CD4-positive, alpha-beta T cell treated with Interferon alpha-2 for 1 hour (primary cell): ENCODE measurements at places on chromosomes 4 and X.

DNA sequence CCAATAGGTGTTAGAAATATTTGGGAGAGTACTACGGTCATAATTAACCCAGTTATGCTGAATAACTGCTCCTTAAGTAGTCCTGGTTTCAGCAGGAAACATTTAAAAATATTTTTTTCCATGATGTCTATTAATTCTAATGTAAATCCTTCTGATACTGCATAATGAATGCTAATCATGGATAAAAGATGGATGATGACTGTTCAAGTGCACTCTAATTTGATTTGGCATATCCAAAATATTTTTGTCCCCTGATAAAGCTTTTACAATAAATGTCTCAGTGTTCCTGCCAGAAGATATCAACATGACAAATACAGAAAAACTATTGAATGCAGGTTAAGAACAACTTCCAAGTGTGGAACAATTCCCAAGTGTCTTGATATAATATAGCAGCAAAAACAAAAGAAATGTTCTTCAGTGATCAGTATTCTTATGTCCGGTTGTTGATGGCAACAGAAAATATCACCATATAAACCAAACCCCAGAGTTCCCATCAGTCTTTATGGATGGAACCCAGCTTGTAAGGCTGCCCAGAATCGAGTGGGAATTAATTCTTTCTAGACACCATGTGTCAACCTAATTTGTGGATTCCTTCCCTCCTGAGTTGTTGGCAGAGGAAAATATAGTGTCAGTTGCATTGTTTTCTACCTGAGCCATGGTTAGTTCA lies 205.4 kb upstream of the GK2 start:
- DNase-seq: no peak

GRCh38 chr4:10106421-10107039 lies 10.1 kb downstream of the WDR1 start:
- DNase-seq: peak; percentile 51

DNA sequence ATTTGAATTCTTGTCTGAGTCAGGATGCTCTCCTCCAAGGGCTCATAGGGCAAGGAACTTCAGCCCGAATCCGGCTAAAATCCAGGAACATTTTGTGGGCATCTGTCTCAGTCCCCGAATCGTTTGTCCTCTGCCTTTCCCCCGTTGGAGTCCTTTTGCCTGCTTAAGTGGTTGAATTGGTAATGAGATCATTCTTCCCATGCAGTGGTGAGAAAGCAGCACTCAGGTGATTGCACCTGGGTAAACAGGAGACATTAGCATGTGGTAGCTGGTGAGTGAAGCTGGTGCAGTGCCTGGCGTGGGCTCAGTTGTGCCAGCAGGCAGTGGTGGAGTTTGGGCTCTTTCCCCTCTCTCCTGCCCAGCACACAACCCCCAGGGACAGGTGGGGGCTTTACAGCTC lies 61.9 kb upstream of the MTM1 start:
- DNase-seq: no peak

DNA sequence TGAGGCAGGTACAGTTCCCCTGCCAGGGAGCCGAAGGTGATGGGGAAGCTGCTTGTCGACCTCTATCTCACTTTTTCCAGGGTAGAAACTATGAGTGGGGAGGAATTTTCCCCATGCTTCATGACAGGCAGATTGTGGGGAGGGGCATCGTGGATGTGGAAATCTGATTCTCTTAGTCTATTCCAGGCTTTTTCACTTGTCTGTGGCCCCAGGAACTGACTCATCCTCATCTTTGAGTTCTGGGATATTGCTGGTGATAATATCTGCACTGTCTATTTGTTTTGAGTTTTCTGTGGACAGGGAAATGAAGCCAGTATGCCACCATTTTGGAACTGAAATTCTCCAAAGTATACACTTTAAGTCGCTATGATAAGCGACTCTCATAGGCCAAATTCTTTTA lies 7.6 kb upstream of the TLR2 start:
- no peak for DNase-seq

DNA sequence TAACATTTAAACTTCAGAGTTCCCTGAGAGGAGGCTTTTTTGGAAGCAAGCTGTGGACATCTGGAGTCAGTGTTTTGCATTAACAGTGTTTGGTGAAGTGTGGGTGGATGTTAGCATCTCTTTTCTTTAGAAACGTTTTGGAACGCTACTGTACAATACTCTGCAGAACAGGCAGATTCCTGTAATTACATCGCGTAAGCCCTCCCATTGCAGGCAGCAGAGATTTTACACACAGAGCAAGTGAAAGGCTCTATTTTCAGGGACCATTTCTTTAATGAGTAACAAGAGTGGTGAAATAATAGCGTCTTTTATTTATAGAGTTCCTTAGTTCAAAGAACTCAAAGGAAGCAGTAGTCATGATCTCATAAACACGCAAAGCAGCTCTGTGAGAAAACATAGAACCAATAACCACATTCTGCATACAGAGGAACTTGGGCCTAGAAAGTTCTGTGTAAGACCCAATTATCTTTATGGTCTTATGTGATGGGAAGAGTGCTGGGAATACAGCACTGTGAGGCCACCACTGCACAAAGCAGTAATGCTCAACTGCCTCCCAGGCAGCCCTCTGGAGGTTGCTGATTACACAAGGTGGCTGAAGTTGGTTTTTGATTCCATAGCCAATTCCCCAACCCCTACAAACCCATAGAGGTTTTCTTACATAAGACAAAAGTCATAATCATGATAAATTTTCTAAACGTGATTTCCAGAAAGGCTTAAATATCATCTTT lies 298.7 kb upstream of the EPHA5 start:
- no peak for DNase-seq

GRCh38 chrX:14598330-14598729 lies 69.0 kb downstream of the GLRA2 start:
- DNase-seq: no peak

GRCh38 chrX:132953354-132953753 lies 5.1 kb downstream of the HS6ST2 start:
- DNase-seq: no peak

DNA sequence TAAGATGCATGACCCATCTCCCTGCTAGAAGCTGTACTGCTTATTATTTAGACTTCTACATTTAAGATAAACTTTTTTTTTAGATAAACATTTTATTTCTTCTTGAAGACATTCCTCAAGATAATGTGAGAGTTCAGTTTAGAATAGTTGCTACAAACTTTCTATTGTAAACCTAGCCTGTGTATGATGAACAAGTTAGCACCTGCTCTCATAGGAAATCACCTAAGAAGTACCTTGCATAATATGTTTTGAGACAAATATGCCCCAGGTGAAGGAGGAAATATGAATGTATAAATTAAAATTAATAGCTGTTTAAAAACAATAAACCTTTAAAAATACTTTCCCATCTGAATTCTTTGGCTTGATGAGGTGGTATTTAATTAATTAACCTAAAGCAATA lies 35.6 kb downstream of the RASGEF1B start:
- DNase-seq: no peak

DNA sequence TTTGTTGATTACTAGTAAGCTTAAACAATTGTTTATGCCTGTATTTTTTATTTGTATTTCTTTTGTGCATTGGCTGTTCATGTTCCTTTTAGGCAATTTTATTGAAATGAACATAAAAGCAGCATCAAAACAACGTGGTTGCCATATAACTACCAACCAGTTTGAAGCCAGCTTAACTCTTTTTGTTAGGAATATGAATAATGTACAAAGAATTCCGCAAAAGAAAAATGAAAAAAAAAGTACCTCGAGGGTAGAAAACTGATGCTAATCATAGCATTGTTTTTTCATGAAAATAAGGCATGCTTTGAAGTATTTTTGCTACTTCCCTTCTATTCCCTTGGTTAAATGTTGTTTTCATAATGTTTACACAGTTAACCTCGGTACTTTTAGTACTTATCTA lies 1024.0 kb upstream of the SLIT2 start:
- DNase-seq: no peak

GRCh38 chr4:155975511-155975910 lies 21.8 kb upstream of the CTSO start:
- DNase-seq: no peak

DNA sequence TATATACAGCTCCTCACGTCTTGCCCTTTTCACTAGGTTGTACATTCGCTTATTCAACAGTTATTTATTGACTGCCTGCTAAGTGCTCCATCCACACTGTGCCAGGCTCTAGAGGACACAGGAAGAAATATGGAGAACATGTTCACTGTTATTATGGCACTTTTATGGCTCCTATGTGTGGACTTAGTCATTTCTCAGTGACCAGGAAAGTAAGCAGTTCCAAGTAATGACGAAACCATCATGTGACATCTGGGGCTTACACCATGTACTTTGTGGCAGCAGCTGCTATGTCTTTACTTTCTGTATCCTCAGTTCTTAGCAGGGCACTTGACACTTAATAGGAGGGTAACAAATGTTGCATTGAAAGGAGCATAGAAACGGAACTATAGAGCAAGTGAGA lies 278.0 kb downstream of the ANK2 start:
- no peak for DNase-seq

- DNase-seq: no peak
These were observed 20.2 kb downstream of the SYAP1 start for GRCh38 chrX:16739574-16739973.

- no peak for DNase-seq
These were observed 2.2 kb upstream of the MGARP start for GRCh38 chr4:139282065-139282720.

DNA sequence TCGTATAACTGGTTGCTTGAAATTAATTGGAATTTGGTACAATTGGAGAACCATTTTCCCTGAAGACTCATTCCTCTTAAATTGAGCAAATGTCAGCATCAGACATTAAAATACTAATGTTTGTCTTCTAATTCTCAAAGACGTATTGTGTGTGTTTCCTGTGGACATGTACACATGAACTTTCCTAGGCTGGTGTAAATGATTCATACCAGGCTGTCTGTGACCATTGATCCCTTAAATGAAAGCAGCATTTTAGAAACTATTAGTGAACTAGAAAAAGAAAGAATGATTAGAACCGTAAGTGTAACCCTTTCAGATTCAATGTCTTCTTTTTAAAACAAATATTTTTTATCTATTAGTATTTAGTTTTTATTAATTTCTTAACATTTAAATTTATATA lies 332.9 kb downstream of the PPP3CA start:
- no peak for DNase-seq

GRCh38 chr4:145218251-145218650 lies 37.9 kb upstream of the OTUD4 start:
- no peak for DNase-seq

- DNase-seq: no peak
These were observed 122.5 kb downstream of the ADAMTS3 start for GRCh38 chr4:72446353-72447055.

GRCh38 chr4:187992971-187993370 lies 2.6 kb upstream of the ZFP42 start:
- DNase-seq: no peak

DNA sequence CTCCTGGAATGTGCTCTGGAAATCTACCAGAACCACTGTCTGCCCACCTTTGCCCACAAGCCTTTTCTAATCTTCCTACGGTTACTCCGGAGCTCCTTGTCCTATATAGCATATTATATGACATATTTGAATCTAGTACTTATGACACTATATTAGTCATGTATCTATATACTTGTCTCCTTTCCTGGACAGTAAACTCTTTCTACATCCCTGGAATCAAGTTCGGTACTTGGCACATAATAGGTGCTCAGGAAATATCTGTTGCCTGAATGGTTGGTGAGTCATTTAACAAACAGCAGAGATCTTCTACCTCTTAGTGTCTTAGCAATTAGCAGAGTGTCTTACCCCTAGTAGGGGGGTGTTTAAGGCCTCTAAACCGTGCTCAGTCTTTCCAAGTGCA lies 123.6 kb downstream of the RELL1 start:
- no peak for DNase-seq

DNA sequence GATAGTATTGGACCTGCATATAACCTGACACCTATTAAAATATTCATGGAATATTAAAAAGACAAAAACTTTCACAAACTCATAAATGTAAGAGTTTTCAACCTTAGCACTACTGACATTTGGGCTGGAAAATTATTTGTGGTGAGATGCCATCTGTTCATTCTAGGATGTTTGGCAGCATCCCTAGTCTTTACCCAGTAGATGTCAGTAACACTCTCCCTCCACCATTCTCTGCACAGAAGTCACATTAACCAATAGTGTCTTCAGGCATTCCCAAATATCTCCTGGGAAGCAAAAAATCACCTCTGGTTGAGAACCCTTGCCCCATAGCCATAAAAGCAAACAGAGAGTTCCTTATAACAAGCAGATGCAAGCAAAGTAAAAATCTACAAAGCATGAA lies 41.4 kb upstream of the NDST4 start:
- DNase-seq: no peak

DNA sequence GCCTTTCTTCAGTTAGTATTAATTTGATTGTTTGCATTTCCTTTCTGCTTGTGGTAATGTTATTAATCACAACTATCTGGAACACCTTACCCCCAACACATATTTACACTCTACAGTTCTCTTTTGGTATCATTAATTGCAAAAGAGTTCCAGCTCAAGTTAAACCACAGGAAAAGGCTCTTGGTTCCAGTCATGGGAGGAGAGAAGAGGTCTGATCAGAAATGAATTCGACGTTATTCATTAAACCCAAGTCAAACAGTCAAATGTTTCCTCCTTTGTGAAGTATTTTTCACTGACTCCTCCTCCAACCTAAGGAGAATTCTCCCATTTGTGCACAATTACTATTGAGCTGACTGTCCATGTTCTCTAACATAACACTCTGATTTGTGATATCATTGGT lies 91.4 kb downstream of the SLC39A8 start:
- no peak for DNase-seq

DNA sequence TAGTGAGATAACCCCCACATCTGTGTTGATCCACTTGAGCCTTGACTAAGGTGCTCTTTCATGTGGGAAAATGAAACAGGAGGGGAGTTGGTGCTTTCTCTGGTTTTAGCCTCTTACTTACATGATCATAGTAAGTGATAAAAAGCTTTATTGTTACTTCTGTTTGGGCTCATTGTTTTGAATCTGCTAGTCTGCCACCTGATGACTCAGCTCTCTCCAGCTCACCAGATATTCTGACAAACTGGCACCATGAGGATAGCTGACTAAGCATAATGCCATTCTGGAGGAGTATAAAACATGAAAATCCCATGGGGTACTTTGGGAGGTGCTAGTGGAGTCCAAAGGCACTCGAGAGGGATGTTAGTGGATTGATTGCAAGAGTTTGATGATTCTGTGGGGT lies 824.0 kb downstream of the RAPGEF2 start:
- DNase-seq: no peak

- peak; percentile 0 for DNase-seq
These were observed 2.2 kb downstream of the PLXNB3 start for GRCh38 chrX:153766098-153766817.

- DNase-seq: no peak
These were observed 779.1 kb upstream of the HTR2C start for GRCh38 chrX:113804819-113805218.

GRCh38 chrX:49270249-49270921 lies 792 bp downstream of the PPP1R3F start:
- DNase-seq: no peak

GRCh38 chr4:78661921-78662521 lies 110.5 kb downstream of the ANXA3 start:
- DNase-seq: no peak
